ENCODE measurements at places on chromosomes 4 and X. TPM values are rescaled to one million over a fixed set of nuclear protein-coding genes. Genes with fewer than 3 reads are reported as not detected.
A peak's percentile ranks its signal among the peaks of the same experiment; 100 is the strongest.

Gene IL3RA
- 1.1 TPM for total RNA-seq

Gene ZXDA
- total RNA-seq: 3.2 TPM

Gene ZNF630
- total RNA-seq: 4.4 TPM

Gene KANTR
- 2.4 TPM for total RNA-seq

Gene COX7B2
- not detected for total RNA-seq

Gene GALNTL6
- total RNA-seq: not detected

Gene CT45A5
- total RNA-seq: 0.50 TPM

Gene RAB9B
- 0.74 TPM for total RNA-seq

Gene CSAG3
- 3.3 TPM for total RNA-seq

Gene SMIM31
- total RNA-seq: 0.04 TPM

Gene ZNF827
- total RNA-seq: 6.7 TPM

Gene GABRA4
- total RNA-seq: not detected

GRCh38 chrX:48695534-48695896 is 1.0 kb upstream of the SUV39H1 start:
- DNase-seq: no peak

DNA sequence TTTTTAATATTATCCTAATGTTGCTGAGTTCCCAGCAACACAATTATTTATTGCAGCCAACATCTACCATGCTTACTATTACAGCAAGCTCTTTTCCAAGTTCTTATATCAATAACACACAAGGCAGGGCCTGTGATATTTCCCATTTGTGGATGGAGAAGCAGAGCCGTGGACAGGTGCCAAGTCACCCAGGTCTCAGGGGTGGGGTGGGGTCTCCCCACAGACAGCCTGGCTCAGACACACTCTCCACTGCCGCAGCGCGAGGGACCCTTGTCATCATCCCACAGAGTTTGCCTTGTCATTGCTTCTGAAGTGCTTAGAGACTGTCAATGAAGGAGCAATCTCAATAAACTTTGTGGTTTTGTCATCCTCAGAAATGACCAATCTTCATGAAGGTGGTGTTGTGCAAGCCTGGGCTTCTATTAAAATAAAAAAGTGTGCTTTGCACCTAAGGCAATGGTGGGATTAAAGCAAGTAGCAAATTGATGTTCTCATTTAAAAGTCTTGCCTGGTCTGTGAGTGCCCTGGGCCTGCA is 76.1 kb downstream of the SORBS2 start:
- no peak for DNase-seq

DNA sequence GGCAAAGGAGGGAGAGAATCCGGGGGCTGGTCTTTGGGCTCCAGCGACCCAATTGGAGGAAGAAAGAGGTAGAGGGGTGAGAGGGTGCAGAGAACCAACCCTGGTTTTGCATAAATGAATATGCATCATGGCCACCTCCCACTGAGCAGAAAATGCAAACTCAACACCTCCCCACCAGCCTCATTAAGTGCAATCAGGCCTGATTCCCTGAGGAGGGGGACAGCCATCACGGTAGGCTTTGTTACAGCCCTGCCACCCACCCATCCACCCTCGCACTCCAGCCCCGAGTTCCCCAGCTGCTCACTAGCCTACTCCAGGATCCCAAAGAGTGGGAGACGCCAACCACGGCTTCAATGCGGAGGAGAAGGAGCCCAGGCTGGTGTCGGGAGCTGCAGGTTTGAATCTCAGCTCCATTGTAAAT is 48.3 kb upstream of the MAN2B2 start:
- DNase-seq: no peak

DNA sequence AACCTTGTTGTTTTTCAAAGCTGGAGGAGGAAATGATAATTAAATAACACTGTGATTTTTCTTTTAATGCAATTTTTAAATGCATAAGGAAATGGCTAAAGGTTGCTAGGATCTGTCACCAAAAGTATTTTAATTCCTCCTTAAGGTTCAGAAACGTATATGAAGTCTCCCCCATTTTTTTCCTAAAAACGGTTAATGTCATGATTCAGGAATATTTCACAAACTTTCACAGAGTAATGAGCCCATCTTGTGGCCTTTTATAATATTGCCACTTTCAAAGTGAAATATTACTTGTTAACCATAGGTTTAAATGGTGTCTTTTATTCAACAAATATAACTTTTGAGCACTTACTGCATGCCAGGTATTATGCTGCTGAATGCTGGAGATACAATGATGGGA is 99.5 kb upstream of the USP38 start:
- no peak for DNase-seq

- DNase-seq: no peak
Measured at GRCh38 chr4:59180161-59180560, 2020.0 kb upstream of the ADGRL3 start.

DNA sequence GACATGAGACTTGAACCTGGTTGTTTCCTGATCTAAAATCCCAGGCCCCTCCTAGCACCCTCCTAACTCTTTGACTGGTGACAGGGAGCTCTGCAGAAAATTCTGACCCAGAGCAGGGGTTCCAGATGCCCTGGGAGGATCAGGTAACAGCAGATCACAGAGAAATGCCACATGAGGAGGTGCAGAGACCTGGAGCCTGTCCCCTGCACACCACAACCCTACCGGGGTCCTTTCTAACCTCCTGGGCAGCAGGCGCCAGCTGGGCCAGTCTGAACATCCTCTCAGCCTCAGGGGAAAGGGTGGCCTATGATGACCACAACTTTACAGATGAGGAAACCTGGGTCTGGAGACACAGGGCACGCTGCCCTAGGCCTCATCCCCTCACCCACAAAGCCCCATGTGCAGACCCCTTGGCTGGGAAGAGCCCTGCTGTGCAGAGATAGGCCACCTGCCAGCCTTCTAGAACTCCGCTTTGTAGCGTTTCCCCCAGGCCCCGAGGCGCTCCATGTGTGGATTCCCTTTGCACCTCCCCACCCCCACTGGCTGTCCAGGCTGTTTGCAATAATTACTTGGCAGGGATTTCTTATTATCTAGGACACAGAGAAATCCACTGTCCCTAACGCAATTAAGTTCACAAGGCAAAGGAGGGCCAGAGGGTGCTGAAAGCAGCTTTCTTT is 36.5 kb downstream of the WDR1 start:
- no peak for DNase-seq

DNA sequence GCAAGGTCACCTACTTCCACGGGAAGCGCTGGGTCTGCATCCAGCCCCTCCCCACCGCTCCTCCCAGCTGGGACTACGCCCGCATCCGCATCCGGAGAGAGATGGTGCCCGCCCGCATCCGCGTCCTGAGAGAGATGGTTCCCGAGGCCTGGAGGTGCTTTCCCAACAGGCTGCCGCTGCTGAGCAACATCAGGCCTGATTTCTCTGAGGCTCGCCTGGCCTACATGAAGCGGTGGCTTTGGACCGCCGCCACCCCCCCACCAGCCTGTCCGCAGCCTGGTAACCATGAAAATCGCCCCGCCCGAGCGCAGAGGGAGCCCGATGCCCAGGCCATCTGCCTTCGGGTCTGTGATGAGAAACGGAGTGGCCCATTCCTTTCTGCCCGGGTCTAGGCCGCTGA is 18.1 kb downstream of the CLTRN start:
- no peak for DNase-seq

DNA sequence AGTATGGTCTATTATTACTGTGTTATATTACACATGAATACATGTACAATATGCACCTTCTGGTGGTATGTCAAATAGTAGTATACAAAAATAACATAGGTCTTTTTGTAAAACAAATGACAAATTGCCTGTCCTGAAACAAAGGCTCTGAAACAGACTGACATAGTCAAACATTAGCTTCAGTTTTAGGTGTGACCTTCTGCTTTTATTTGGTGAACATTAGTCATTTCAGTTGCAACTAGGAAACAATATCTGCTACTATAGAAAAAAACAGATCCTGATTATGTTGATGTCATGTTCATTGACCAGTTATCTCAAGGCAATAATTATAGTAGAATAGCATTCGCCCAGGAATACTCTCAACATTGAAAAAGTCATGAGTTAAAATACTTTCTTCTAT is 123.0 kb downstream of the CHRNA9 start:
- DNase-seq: no peak

- DNase-seq: no peak
Measured at GRCh38 chr4:25590171-25590570, 65.5 kb upstream of the SLC34A2 start.

DNA sequence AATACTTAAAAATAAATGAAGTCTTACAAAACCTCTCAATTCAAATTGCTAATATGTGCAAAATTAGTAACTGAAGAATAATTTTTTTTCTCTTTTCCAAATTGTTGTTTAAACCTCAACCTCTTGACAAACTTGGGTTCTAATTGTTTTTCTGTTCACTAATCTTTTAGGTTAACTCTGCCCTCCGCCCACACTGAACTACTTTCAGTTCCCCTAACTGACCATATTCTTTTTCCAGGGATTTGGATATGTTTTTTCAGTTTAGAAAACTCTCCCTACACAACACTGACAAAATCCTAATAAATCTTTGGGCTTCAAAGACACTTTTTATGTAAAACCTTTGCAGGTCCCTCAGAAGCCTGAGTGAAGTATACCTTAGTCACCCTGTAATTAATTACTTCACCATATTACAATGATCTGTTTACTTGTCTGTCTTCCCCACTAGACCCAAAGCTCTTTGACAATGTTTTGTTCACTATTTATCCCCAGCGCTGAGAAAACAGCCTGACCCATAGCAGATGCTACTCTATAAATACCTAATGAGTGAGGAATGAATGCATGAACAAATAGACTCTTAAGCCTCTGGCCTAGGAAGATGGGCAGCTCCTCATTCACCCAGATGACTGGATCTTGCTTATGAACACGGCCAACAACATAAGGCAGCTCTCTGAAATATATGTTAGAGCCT is 134.9 kb downstream of the MAML3 start:
- DNase-seq: no peak

DNA sequence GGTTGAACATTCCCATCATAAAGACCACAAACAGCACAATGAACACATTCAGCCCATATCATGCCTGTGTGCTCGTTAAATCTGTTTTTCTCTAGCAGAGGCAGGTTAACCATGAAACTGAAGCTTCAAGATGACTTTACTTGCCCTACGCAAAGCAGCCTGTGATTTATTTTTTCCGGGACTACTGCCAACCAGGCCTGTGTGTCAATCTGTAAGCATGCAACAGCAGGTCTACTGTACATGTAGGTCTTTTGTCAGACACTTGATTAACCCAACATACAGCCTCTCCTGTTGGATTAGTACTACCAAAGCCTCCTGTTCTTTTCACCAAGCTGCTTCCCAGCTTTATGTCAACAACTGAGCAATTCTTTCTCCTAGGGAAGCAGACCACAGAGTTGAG is 85.5 kb upstream of the ACSL1 start:
- no peak for DNase-seq

GRCh38 chr4:146567396-146567795 is 45.7 kb upstream of the SLC10A7 start:
- DNase-seq: no peak

DNA sequence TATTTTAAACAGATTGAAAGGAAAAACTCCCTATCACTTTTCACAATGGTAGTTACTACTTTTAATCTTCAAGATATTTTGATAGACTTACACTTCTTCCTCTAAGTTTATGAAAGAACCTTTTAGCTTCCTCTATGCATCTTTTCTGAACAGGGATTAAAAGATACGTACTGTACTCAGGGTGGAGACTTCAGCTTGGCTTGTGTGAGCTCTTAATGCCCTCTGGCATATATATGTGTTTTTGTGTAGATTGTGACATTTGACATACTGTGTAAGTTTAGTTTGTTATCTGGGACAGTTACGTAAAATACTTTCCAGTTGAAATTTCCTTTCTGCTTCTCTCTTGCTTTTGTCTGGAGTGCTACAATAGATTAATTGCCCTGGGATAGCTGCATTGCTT is 109.3 kb upstream of the NUDT6 start:
- DNase-seq: no peak

DNA sequence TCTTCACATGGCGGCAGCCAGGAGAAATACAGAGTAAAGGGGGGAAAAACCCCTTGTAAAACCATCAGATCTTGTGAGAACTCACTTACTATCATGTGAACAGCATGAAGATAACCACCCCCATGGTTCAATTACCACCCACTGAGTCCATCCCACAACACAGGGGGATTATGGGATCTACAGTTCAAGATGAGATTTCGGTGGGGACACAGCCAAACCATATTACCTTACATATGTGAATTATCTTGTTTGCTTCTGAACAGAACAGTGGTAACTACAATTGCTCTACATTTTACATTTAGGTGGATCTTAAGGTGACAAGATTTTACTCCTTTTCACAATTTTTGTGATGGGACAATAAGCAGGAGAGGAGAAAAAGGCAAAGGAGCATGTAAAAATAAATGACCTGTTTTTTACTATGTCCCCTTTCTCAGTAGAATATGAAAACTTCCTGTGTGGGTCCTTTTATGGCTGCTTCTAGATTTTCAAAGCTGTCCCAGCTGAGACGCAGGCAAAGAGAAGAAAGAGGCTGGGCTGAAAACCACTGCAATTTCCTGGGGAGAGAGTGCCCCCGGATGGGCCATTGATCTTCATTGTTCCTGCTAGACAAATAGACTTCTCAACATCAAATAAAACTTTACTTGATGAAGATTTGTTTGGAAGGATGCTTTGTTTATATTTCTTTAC is 45.9 kb upstream of the PGM2 start:
- DNase-seq: no peak

GRCh38 chr4:76017056-76017686 is 6.1 kb downstream of the CXCL10 start:
- DNase-seq: no peak

DNA sequence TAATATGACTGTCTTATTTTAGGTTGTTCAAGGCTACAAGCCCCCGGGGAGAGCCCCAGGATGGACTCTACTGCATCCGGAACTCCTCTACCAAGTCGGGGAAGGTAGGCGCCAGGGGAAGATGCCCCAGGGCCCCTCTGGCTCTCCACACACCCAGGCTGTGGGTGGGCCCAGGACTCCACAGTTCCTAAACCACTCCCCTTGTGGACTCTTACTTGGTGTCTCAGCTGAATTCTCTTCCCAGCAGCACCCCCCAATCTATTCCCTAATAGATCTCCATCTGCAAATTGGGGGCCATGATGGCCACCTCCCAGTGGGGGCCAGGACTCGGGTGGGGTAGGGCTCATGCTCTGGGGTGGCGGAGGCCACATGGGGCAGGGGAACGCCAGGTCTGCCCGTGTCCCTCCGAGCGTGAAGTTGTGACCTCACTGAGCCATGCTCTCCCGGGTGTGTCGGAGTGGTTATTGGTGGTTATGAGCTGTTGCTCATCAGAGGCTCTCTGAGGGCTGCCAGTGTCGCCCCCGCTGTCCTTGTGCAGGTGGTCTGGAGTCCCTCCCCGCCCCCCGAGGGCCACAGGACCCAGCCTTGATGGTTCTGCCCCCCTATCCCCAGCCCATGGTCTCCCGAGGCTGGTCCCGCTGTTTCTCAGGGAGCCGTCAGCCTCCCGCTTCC is 11.2 kb upstream of the ADD1 start:
- no peak for DNase-seq

GRCh38 chrX:24965372-24965771 is 50.4 kb downstream of the ARX start:
- DNase-seq: no peak

GRCh38 chr4:75494563-75494962 is 19.6 kb downstream of the RCHY1 start:
- DNase-seq: peak; percentile 25

DNA sequence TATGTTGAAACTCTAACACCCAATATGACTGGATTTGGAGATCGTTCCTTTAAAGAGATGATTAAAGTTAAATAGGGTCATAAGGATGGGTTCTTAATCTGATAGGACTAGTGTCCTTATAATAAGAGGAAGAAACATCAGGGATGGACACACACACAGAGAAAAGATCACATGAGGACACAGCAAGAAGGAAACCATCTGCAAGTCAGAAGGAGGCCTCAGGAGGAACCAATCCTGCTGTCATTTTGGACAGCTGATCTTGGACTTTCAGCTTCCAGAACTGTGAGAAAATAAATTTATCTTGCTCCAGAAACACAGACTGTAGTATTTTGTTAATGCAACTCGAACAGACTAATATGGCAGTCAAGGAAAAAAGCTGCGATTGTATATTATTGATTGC is 631.5 kb downstream of the PCDH7 start:
- DNase-seq: no peak
